ENCODE measurements at places on chromosomes 7 and 10.

- DNase-seq = no peak
These were observed 98.7 kb upstream of the PPIF start for GRCh38 chr10:79248341-79249185.

DNA sequence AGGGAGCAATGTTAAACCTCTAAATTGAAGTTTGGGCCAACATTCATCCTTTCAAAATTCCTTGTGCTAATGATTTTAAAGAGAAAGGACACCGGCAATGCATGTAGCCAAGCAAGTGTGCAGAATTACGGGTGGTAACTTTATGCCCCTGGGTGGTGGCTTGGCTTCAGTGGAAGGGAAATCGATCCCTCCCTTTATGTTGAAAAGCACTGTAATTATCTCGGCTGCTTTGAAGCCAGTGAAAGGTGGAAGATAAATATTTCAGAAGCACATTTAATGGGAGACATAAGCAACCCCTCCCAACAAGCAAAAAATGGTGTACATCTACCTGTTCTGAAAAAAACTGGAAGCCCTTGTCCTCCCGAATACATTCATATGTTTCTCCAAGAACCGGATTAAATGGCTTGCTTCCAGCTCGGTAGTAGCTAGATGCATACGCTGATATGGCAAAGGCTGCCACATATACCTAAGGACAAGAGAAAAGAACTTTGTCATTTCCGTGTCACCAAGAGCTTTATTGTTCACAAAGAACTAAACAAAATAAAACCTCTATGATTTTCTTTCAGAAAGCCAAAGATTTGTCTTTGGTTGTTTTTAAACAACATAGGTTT, 73.3 kb upstream of the GSDME start:
- no peak for DNase-seq

DNA sequence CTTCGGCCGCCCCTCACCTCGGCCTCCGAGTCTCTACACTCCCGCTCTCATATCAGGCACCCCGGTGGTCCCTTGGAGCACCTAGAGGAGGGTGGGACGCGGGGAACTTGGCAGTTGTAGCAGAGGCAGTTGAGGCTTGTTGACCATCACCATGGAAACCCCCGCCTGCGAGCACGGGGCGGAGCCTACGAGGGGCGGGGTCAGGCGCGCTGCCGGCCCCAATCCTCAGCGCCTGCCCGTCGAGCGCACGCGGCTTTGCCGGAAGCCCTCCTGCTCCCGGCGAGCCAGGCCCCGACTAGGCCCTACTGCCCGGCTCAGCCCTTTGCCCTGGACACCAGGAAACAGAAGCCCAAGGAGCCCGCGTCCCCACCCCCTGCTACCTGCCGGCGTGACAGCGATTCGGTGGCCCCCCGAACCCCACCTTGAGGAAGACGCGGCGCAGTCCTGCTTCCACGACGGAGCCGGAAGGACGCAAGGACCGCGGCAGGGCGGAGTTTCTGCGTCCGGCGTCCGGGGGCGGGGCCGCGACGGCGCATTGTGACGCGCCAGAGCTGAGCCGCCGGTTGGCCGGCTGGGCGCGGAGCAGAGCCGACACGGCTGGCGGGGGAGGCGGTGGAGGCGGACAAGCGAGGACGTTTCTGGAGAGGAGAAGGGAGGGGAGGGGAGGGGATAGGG, at the start of gene HNRNPF:
TSS of gene HNRNPF (minus strand) at position 477 of the 675 bp plus-strand sequence. CDS start 21,302 bp downstream, outside the sequence.
- DNase-seq = peak; percentile 88

- DNase-seq = peak; percentile 13
These were observed 183.3 kb downstream of the STK31 start for GRCh38 chr7:23893176-23893941.

DNA sequence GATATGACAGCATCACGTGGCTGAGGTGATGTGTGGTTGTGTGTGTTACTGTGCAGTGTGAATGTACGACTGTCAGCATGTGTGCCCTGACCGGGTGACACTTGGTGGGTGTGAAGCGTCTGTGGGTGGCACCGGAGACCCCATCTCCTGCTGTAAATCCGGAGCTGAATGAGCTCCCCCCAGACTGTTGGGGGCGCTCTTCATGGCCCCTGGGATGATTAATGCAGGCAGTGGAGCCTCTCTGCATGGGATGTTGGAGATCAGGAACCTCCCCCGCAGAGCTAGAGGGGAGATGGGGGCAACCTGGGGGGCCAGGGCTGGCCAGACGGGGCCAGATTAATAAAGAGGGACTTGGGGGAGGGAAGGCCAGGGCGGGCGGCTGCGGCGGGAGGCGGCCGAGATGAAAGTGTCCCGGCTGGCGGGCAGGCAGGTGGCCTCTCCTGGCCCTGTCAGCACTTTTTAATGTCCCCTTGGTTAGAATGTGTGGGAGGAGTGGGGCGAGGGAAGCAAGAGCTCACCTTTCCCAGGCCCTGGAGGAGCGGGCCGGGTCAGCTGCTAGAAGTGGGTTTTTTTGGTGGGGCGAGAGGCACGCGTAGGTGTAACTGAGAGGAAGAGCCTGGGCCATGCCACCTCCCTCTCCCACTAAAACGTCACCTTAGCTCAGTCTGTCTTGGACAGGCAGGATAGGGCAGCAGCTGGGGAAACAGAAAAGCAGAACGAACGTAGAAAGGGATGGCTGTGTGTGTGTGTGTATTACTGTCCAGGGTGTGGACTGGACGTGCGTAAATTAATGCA, 34.1 kb downstream of the HIF1AN start:
- no peak for DNase-seq

- DNase-seq = no peak
These were observed 12.7 kb downstream of the SCIN start for GRCh38 chr7:12583176-12583575.

DNA sequence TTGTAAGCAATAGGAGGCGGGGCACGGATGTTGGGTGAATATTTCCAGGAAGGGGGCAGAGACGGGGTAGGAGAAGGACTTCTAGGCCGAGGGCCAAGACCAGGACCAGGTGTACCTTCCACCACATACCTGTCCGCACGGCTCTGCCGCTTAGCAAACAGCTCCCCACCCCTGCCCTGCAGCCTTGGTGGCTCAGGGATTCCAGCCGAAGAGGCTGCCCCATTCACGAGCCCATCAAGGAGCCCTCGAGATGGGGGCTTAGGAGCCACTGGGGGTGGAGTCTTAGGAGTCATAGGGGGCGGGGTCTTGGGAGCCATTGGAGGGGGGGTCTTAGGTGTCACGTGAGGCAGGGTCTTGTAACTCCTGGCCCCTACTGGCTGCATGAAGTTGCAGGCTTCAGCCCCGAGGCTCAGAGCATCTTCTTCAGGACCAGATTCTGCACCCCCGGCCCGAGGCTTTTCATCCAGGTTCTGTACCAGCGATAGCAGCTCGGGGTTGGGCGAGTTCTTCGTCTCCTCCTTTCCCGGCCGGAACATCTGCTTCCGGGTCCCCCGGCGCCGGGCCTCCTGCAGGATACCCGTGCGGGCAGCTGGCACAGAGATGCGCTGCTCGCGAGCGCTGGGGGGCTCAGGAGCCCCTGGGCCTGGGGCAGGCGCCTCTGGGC, 6.1 kb upstream of the MYOZ1 start:
- DNase-seq = no peak

DNA sequence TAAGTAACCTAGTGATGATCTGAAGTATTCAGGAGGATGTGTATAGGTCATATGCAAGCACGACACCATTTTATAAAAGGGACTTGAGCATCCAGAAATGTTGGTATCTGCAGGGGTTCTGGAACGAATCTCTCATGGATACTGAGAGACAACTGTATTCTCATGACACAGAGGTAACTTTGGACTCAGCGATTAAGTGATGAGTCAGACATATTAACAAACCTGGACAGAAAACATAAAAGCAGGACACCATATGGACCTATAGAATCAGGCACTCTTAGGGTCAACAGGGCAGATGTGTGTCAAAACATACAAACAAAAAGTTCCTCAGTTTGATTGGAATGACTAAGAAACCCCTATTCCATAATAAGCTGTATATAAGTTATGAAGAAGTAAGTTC, 248.1 kb downstream of the ANKRD7 start:
- no peak for DNase-seq

DNA sequence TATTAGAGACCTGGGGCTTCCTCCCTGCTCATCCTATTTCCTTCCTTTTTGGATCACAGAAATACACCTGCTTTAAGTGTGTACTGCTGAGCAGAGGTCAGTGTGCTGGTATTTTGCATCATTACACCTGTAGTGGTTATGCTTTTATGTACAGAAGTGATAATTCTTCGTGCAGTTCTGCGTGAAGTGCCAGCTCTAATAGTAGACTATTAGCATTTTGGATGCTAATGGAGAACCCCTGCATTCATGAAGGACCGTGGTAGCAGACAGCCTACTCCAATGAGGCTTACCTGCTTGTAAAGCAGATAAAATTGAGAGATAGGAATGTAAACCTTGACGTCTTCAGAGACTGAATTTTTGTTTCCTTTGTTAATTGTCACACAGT, 114.3 kb downstream of the CDK14 start:
- no peak for DNase-seq

GRCh38 chr7:138776166-138776833, 21.5 kb upstream of the TMEM213 start:
- DNase-seq = no peak

- no peak for DNase-seq
These were observed 16.8 kb upstream of the TES start for GRCh38 chr7:116193329-116194087.

DNA sequence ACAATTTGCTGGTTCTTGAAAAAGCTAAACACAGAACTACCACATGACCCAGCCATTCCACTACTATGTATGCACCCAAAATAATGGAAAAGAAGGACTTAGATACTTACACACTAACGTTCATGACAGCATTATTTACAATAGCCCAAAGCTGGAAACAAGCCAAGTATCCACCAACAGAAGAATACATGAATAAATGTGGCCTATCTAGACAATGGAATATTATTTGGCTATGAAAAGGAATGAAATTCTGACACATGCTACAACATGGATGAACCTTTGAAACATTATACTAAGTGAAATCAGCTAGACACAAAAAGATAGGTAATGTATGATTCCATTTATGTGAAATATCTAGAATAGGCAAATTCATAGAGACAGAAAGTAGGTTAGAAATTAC, 67.4 kb upstream of the EXOC4 start:
- DNase-seq = no peak

- no peak for DNase-seq
These were observed 3.6 kb upstream of the AS3MT start for GRCh38 chr10:102865620-102866019.

DNA sequence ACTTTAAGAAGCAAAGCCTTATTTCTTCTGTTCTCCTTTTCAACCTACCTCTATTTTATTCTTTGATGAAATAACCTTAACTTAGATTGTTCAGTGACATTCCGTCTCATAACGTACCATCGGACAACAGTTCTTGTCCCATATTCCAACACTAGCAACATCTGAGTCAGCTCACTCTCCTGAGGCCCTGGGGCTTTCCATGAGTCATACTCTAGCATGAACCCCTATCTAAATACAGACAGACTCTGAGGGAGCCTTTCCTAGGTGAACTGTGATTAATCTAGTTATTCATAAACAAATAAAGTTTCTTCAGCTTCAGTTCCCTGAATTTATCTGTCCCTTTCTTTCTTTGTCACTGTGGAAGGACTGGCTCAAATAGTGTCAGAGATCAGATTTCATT, 168.7 kb upstream of the LYZL1 start:
- no peak for DNase-seq

DNA sequence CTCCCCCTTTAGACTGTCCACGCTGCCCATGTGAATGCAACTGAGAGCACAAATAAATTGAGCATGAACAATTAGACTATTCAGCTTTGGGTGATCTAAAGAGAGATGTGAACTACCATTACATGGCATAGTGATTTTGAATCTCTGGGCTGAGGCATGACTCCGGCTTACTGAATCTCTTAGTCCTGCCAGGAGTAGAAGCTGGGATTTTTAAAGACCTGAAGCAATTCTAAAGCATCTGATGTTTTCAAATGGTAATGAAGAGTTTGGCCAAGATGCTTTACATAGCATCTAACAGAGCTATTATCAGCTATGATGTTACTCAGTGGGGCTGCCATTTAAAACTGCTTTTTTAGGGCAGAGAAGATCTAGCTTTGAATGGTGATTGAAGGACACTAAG, 1059.1 kb downstream of the SORCS3 start:
- no peak for DNase-seq

GRCh38 chr7:137342265-137342664, 1.3 kb downstream of the PTN start:
- DNase-seq = no peak

GRCh38 chr7:65004575-65004974, 1.9 kb downstream of the ERV3-1 start:
- no peak for DNase-seq

- DNase-seq = no peak
These were observed 26.1 kb downstream of the CREB3L2 start for GRCh38 chr7:137975768-137976167.
